Stimulated activated CD4-positive, alpha-beta T cell treated with anti-CD3 and anti-CD28 coated beads, Interleukin-12 subunit alpha, Interleukin-12 subunit beta, amount 100 ng/mL, for 4 hours (primary cell): ENCODE measurements at places on chromosomes 6 and 20.

- DNase-seq: no peak
These were observed 22.5 kb downstream of the SULF2 start for GRCh38 chr20:47762699-47763268.

DNA sequence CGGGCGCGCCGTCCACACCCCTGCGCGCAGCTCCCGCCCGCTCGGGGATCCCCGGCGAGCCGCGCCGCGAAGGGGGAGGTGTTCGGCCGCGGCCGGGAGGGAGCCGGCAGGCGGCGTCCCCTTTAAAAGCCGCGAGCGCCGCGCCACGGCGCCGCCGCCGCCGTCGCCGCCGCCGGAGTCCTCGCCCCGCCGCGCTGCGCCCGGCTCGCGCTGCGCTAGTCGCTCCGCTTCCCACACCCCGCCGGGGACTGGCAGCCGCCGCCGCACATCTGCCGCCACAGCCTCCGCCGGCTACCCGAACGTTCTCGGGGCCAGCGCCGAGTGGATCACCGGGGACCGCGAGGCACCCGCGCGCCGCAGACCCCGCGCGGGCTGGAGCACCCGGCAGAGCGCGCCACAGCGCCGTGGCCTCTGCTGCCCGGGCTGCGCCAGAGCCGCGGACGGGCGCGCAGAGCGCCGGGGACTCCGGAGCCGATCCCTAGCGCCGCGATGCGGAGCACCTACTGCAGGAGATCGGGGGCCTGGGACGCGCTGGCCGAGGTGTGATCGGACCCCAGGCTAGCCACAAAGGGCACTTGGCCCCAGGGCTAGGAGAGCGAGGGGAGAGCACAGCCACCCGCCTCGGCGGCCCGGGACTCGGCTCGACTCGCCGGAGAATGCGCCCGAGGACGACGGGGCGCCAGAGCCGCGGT is at the start of gene BMP2:
TSS of gene BMP2 (plus strand) at position 151 of the 692 bp plus-strand sequence. CDS start 2,441 bp downstream, outside the sequence.
- no peak for DNase-seq

DNA sequence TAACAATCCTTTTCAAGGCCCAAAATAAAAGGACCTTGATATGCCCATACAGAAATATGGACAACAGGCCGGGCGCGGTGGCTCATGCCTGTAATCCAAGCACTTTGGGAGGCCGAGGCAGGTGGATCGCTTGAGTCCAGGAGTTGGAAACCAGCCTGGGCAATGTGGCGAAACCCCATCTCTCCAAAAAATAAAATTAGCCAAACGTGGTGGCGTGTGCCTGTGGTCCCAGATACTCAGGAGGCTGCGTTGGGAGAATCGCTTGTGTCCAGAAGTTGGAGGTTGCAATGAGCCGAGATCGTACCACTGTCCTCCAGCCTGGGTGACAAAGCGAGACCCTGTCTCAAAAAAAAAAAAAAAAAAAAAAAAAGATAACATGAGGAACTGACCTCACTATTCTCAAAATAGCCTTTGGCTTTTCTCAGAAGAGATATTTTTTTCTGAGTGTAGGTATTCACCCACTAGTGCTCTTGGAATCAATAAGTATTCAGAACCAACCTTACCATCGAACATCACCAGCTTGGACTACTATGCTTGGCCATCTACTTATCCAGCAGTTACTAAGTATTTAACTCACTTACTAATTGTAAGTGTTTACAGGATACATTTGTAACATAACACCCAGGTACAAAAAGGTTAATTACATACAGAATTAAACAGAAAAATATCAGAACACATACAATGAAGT is 99.2 kb downstream of the OR2B2 start:
- no peak for DNase-seq

GRCh38 chr6:82040405-82041221 is 206.9 kb downstream of the IBTK start:
- DNase-seq: no peak

GRCh38 chr6:156773476-156773875 is 3.7 kb upstream of the ARID1B start:
- DNase-seq: no peak

DNA sequence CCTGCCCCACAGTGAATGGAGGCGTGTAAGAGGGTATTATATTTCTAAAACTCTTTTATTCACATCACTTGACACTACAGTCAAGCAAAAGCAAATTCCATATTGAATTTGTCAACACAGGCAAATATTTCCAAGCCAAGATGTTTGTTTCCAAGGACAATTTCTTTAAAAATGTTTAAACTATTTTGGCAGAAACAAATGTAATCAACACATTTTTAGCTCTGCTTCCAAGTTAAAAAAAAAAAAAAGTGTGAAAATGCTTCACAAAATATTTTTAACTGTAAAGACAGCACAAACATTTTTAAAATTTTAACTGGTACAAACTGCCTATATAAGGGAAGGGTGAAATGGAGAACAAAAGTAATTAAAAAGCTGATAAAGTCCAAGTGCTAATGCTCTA is 44.9 kb upstream of the DST start:
- DNase-seq: no peak

GRCh38 chr20:13147071-13147963 is 73.8 kb upstream of the ISM1 start:
- DNase-seq: no peak

DNA sequence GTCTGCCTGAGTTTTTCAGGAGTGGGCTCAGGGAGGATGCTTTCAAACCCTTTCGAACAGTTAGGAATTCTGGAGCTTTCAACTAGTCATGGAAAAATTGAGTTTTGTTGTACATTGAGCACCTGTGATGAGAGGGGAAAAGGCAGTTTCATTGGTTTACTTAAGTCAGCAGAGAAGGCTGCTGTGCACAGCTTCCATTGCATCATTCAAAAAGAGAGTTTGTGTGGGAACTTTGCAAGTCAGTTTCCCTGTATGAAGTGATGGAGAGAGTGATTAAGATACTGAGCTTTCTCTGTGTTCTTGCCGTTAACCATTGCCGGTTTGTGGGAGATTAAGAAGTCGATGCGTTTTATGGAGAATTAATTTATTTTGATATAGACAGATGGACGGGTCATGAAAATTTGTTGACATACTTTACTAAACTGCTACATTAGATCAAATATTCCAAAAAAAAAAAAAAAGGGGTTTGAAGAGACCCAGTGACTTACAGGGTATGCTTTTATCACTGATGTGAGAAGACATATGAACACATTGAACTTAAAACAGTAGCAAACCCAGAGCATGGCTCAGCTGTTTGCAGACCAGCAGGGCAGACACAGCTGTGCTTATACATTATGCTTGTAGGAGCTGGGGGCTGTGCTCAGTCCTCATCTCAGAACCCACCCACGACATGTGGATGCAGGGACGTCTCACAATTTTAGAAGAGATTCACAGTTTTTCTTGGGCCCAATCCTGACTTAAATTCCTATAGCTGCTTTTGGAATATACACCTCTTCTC is 234.1 kb downstream of the SOX4 start:
- DNase-seq: no peak

GRCh38 chr20:32832664-32833063 is 12.9 kb downstream of the MAPRE1 start:
- no peak for DNase-seq

- DNase-seq: peak; percentile 78
These were observed 1.4 kb upstream of the TRIM39 start for GRCh38 chr6:30325150-30325872.

GRCh38 chr20:38680500-38681306 is 43.6 kb upstream of the SLC32A1 start:
- DNase-seq: no peak

DNA sequence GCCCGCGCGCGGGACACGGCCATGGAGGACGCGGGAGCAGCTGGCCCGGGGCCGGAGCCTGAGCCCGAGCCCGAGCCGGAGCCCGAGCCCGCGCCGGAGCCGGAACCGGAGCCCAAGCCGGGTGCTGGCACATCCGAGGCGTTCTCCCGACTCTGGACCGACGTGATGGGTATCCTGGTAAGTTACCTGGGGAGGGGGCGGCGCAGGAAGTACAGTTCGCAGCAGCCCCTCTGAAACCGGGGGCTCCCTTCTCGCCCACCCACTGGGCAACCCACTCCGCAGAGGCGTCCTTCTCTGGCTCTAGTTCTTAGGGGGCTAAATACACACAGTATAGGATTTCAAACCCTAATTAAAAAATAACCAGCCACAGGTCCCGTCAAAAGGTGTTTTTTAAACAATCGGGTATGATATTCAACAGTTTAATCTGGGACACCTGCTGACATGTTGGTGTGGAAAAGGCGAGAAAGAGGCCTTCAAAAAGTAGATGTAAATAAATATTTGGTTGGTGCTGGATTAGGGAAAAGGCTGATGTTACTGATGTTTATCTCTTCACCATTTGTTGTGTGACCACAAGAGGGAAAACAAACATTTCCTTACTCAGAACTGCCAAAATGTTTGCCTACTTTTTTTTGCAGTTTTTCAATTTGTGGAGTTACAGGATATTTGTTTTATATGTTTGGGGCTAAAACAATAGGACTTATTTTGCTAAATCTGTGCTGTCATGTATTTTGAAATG is 577 bp downstream of the SASH1 start:
- no peak for DNase-seq

GRCh38 chr20:55456316-55456940 is 548.9 kb downstream of the CBLN4 start:
- DNase-seq: no peak

GRCh38 chr6:136550045-136550329 is 235 bp downstream of the MAP7 start:
- no peak for DNase-seq
